Mesenchymal stem cell (in vitro differentiated cells and primary cell): ENCODE measurements at places on chromosomes 3 and 15.

- no peak for DNase-seq
These were observed 525.8 kb downstream of the DIPK2A start for GRCh38 chr3:144497452-144497851.

DNA sequence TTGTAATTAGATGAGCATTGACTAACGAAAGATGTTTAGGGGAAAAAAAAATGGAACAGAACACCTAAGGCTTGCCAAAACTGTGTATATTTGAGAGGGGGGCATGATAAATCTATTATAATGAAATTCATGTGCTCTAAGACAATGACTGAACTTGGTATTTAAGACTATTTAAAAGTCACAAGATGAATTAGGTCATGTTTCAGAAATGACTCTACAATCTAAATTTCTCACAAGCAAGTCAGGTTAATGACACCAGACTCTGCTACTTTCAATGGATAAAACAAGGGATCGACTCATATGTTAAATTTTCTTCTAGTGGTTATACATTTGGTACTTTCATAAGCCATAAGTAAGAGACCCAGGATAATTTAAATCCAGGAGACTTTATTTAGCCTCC lies 78.4 kb downstream of the DUT start:
- no peak for DNase-seq

GRCh38 chr15:33108518-33108917 lies 86.0 kb downstream of the FMN1 start:
- no peak for DNase-seq

DNA sequence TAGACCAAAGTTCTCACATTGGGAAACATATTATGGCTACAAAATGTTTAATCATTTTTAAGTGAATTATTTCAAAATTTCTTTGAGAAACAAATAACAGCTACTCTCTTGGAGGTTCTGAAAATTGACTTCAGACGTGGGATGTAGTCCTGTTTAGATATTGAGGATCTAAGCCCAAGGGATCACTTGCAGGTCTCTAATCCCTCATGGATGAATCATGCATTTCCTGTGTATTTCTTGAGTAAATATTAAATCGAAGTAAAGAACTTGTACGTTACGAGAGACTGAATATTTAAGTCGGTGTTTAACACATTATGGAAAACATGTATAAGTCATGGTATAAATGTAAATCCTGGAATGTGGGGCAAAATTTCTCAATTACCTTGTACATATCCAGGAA lies 119.8 kb downstream of the EPHA3 start:
- DNase-seq: peak; percentile 59

DNA sequence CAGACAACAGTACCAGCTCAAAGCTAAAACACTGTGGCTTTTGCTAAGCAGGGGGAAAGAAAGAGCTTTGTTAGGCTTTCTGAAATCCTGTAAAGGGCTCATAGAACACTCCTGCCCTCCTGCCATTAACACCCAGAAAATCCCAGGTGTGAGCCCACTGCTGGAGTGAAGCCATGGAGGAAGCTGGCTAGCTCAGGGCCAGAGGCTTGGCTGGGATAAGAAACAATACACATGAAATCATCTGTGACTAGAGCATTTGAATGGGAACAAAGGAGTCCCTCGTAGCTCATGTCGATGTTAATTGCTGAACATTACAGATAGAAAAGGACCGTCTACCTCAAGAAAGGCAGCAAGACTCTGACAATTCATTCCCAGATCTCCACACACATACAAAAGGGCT lies 23.5 kb downstream of the RUVBL1 start:
- no peak for DNase-seq

DNA sequence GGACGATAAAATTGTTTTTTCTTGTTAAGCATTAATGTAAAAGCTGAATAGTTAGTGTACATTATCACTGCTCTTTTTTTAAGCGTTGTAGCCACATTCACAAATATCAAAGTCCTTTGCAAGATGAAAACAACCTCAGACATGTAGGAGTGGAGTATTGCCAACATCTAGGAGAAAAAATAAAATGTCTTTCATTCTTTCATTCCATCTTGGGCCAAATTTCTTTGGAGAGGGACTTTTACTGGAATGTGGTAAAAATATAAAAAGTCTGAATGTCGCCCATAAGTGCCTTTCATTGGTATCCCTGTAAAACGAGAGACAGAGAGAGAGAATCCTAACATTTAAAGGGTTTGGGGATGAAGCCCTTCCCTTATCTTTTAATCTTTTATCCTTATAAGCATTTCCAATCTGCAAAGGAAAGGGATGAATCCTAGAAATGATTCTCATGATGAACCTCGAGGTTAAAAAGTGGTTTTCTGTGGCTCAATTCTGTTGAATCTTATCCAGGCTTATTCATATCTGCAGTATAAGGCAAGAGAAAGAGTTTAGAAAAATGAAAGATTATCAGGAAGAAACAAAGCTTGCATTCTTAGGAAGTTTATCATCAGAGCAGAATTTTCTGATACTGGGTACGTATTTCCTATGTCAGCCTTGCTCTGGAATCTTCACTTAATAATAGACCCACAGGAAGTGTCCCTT lies 1031.7 kb downstream of the MCTP2 start:
- DNase-seq: no peak
